ENCODE measurements at places on chromosomes 4 and X.
A peak's percentile ranks its signal among the peaks of the same experiment; 100 is the strongest.

GRCh38 chr4:2441393-2442174 is 22.8 kb downstream of the CFAP99 start:
- peak; percentile 95 for DNase-seq

DNA sequence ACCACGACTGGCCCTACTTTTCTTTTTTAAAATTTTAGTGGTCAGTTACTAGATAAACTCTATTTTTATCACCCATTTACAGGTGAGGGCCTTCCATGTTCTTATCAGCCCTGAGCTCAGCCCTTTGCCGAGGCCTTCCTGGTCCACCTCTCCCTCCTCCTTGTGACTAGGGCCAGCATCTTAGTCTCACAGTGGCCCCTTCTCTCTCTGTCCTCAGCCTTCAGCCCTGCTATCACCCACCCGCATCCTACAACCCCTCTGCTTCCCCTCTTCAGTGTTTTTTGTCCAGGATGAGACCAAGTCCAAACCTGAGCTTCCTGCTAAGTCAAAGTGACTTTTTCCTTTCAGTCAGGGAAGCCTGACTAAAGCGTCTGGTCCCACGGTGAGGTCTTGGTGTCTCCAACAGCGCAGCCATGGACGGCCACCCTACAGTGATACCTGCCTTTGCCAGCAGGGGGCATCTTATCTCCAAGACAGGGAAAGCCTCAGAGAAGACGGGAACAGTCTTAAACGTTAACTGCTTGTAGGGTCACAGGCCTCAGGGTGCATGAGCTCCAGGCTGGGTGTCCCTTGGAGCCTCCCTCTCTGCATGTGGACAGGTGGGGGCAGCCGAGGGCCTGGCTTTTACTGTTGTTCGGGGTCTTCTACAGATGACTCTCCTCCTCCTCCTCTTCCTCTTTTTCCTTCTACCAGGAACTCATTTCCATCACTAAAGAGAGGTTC is 11.7 kb upstream of the GAGE10 start:
- peak; percentile 60 for DNase-seq

- no peak for DNase-seq
These were observed 60.4 kb downstream of the REELD1 start for GRCh38 chr4:146274774-146275173.

DNA sequence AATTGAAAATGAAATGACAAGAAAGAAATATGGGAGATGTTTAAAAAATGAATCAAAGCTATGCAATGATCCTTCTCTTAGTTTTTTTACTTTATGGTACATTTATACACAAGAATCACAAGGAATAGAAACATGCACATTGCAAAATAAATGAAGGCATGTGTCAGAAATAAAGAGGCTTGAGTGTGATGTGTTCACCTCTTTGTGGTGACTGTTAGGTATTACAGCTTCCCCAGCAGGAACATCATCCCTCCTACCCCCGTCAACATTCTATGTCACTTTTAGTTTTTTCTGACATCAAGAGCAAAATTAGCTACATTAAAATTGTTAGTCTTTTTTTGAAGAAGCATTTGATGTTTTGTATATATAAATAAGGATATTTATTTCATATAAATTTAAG is 214.8 kb downstream of the SLC4A4 start:
- no peak for DNase-seq

GRCh38 chr4:54484383-54484782 is 173.4 kb upstream of the KIT start:
- no peak for DNase-seq

GRCh38 chr4:140617499-140618248 is 48.9 kb upstream of the UCP1 start:
- DNase-seq, result no peak

DNA sequence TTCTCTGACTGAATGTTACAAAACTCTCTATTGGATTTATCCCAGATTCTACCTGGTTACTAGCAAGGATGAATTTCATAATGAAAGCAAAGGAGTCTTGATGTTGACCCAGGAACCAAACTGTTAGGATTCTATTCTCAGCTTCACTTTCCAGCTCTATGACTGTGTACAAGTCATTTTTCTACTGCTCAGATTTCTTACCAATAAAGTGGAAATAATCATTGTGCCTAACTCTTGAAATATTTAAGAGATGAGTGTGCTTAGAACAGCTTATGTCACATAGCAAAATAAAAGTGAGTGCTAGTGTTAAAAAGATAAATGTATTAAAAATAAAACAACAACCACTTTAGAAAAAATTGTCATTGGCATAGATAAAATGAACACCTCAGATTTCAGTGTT is 45.6 kb downstream of the EPHA5 start:
- DNase-seq, result no peak
